AG04449 (cell line): ENCODE measurements at places on chromosomes 5 and 9.

DNA sequence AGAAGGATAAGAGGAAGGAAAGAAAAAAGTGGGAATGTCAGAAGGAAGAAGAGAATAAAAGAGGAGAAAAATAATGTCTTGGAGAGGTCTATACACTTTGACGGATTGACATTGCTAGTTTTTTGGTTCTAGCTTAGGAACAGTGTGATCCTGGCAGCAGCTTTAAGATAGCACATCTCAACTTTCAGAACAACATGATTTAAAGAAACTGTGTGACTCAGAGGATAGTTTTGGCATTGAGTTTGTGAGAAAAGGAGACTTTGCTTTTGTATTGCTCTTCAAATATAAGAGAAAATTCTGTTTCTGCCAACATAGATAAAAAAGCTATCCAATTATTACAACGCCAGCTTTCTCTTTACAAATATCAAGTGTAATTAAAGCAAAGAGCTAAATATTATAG lies 260.7 kb upstream of the ARRDC3 start:
- DNase-seq: no peak

DNA sequence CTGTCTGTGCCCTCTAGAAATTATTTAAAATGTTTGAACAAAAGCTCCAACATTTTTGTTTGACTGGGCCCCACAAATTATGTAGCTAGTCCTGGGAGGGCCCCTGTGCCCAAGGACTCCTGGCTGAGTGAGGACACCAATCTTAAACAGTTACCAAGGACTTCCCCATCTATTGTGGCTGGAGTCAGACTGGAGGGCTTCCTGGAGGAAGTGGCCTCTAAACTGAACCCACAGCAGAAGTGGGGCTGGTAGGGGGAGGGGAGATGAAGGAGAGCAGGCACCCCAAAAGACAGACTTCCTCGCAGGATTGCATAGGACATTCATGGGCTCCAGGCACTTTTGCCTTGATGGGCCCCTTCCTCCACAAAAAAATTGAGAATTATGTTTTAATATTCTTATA lies 8.1 kb downstream of the ADAMTS13 start:
- DNase-seq: no peak

GRCh38 chr9:79692857-79693571 lies 121.2 kb downstream of the TLE4 start:
- no peak for DNase-seq

DNA sequence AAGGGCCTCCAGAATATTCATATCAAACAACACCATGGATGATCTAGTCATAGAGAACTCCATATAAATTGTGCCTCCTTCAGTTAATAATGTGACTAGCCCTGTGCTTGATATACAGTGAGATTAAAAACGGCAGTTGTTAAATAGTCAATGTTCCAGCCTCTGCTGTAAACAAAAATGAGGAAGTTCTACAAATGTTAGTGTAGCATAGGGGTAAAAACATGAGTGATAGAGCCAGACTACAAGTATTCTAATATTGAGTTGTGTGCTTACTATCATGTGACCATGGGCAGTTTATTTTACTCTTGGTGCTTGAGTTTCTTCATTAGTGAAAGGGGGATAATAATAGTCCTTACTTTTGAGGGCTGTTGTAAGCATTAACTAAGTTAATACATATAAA lies 43.3 kb upstream of the SLCO6A1 start:
- no peak for DNase-seq

GRCh38 chr5:138536665-138537315 lies 6.2 kb downstream of the ETF1 start:
- DNase-seq: no peak

DNA sequence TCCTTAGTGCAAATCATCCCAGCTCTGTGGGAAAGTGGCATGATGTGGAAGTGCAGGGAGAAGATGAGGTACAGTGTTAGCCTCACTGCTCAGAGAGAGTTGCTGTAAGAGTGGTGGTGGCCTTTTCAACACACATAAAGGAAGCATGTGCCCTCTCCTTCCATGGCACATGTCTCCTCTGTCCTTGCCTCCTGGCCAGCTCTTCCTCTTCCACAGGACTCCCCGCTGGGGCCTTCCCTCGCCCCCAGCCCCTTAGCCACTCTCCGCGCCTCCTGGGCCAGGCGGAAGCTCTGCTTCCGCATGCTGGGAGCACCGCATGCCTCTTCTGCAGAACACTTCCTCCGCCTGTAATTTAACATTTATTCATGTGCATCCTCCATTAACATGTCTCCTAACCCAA lies 4.8 kb upstream of the KCNMB1 start:
- DNase-seq: no peak

- no peak for DNase-seq
These were observed 106.1 kb upstream of the SLC44A1 start for GRCh38 chr9:105138306-105138801.

DNA sequence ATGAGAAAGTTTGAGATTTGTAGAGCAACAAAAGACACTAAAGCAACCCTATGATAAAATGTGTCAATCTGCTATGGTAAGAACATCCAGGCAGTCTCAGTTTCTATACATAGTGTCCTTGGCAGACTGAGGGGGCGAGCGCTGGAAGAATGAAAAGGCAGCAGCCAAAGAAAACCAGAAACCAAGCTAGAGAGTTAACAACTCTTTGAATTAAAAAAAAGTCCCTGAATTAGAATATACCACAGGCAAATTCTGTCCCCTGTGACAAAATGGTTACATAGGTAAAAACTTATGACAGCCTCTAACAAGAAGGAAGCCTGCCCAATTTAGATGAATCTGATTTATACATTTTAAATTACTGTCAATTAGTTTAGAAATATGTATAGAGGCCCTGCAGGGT lies 106.7 kb downstream of the OXCT1 start:
- no peak for DNase-seq

GRCh38 chr5:5198815-5199214 lies 58.7 kb downstream of the ADAMTS16 start:
- DNase-seq: no peak
